ENCODE measurements at places on chromosomes 12 and 14. TPM values are rescaled to one million over a fixed set of nuclear protein-coding genes. Genes with fewer than 3 reads are reported as not detected.

Gene LTBP2
- total RNA-seq = 363 TPM

Gene GPD1
- total RNA-seq = 2.2 TPM

Gene TMEM179
- total RNA-seq = not detected

Gene DPF3
- total RNA-seq = 0.65 TPM

Gene SMIM41
- 0.84 TPM for total RNA-seq

Gene LRRC10
- not detected for total RNA-seq

Gene KCNK13
- total RNA-seq = 0.48 TPM

Gene C12orf50
- total RNA-seq = 0.48 TPM

Gene LALBA
- not detected for total RNA-seq

Gene LRP1-AS
- not detected for total RNA-seq

Gene KRT7
- 17.3 TPM for total RNA-seq

Gene SLC6A12
- total RNA-seq = 1.3 TPM

Gene PROX2
- not detected for total RNA-seq

Gene MMP14
- 206 TPM for total RNA-seq

Gene CCDC184
- total RNA-seq = 2.2 TPM

Gene USP44
- 1.6 TPM for total RNA-seq

Gene SERPINA5
- 9.0 TPM for total RNA-seq

Gene PHETA1
- total RNA-seq = 13.5 TPM

Gene FOXA1
- not detected for total RNA-seq

Gene TBX3
- 6.8 TPM for total RNA-seq

Gene SETD3
- 60.7 TPM for total RNA-seq

Gene SERPINA9
- not detected for total RNA-seq

Gene CCDC60
- not detected for total RNA-seq

Gene OLR1
- total RNA-seq = 8.4 TPM

Gene RIMBP2
- total RNA-seq = 1.0 TPM

Gene TAS2R7
- not detected for total RNA-seq

All from aorta (tissue), 5 donors.